ENCODE measurements at places on chromosomes 1 and 21. TPM values are rescaled to one million over a fixed set of nuclear protein-coding genes. Genes with fewer than 3 reads are reported as not detected.

LCE1B gene
- not detected for total RNA-seq

CD48 gene
- not detected for total RNA-seq

GRCh38 chr1:79969886-79970285 is 963.4 kb upstream of the ADGRL4 start:
- DNase-seq: no peak

DNA sequence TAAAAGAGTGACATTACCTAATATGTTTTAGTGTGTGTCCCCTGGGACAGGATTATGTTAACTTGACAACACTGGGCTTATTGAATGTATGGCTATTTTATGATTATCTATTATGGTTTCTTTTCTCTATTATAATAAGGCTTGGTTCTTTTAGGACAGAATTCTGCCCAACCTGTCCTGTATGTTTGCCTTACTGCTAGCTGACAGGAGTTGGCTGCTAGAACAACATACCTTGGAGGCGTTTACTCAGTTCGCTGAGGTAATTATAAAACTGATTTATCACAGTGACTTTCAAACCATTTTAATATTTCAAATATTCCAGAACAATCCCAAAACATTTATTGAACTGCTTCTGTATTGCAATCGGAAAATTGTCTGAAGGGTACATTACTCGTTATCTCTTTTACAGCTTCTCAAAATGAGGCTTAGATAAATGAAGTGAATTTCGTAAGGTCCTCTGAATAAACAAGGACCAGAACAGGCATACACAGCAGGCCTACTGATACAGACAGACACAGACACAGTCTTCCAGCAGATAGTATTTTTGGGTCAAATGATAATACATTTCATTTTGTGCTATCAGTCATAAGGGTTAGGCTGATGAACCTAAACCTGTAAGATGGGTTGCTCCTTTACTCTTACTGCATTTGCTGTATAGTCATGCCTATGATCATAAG is 44.2 kb downstream of the SCYL3 start:
- no peak for DNase-seq

DNA sequence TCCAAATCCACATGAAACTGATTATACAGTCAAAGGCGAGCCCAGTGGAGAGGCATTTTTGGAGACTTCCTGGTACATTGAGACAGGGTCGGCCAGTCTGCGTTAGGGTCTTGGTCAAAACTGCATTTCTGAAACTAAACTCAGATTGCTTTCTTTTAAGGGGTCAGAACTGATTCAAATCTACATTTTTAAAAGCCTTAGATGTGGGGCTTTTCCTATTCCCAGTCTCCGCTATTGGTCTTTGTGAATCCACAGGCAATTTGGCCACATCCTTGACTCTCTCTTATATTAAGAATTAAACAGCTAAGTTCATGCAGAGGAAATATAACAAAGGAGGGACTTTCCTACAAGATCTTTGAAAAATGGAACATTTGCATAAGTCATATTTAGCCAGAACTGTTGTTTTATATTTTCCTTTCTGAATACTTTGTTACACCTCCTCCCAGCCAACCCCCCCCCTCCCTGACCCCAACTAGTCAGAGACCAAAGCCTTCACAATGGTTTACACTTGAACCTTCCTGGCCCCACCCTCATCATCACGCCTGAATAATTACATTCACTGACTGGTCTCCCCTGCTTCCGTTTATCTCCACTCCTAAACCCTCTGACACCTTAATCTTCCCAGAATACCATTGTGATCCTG is 30.9 kb downstream of the SELL start:
- DNase-seq: no peak

All from LHCN-M2 (cell line).